ENCODE measurements at places on chromosomes 3 and 15.

- DNase-seq: no peak
These were observed 69.2 kb upstream of the TBC1D5 start for GRCh38 chr3:17811646-17812045.

GRCh38 chr3:98892263-98892662 is 9.2 kb downstream of the DCBLD2 start:
- no peak for DNase-seq

DNA sequence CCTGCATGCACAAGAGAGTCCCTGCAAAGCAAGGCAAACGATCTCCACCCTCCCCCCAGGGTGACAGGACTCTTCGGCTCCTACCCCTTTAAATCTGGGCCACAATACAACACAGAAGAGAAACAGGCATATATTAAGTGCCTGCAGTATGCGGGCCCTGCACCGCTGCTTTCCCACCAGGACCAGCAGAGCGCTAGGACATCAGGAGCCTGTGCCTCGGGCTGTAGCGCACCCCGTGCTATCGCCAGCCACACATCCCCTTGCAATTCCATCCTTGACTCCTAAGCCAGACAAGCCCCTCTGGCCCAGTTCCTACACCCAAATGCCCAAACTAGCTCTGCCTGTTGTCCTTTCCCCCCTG is 4.1 kb downstream of the GALNT15 start:
- DNase-seq: no peak

GRCh38 chr3:35817216-35817615 is 177.9 kb downstream of the ARPP21 start:
- DNase-seq: no peak

DNA sequence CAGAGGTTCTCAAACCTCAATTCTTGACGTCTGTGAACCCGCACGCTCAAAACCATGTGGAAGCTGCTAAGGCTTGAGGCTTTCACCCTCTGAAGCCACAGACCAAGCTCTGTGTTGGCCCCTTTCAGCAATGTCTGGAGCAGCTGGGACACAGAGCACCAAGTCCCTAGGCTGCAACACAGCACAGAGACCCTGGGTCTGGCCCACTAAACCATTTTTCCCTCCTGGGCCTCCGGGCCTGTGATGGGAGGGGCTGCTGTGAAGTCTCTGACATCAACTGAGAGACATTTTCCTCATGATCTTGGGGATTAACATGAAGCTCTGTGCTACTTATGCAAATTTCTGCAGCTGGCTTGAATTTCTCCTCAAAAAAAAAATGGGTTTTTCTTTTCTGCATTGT is 21.3 kb upstream of the NEDD4 start:
- DNase-seq: no peak

DNA sequence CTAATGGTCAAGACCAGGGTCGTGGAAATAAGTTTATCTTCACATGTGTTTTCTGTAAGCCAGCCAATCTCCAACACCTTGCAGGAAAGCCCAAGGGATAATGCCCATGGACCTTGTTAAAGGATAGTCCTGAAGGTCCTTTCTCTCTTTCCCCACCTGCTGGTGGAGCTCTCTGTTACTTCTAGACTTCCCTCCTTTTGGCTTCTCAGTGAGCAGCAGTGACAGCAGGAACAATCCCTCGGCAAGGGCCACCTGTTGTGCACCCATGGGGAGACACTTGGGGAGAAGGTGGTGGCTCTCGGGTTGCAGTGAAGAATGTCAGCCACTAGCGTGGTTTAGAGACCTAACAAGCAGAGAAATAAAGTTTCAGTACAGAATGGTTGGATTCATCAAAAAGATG is 84.0 kb upstream of the OSBPL11 start:
- no peak for DNase-seq

GRCh38 chr15:47696351-47696750 is 21.0 kb upstream of the SEMA6D start:
- no peak for DNase-seq

DNA sequence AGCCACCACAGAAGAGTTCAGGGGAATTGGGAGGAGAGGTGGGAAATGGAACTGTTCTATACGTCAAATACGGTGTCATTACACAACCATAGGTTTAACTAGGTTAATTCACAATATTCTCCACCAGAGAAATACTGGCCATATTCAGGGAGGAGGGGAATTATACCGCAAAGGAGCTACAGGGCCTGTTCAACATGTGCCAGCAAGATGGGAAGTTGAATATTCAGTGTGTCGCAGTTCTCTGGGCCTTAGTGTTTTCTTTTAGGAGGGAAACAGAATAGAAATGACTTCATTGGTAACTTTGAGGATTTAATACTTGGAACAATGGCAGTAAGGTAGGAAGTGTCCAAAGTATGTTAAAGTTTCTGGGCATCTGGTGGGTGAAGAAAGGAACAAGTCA is 18.0 kb upstream of the FBXW12 start:
- DNase-seq: no peak

GRCh38 chr3:62970648-62971047 is 95.4 kb upstream of the CADPS start:
- DNase-seq: no peak

- DNase-seq: no peak
These were observed 51.0 kb downstream of the ATP8B4 start for GRCh38 chr15:50068016-50068415.

DNA sequence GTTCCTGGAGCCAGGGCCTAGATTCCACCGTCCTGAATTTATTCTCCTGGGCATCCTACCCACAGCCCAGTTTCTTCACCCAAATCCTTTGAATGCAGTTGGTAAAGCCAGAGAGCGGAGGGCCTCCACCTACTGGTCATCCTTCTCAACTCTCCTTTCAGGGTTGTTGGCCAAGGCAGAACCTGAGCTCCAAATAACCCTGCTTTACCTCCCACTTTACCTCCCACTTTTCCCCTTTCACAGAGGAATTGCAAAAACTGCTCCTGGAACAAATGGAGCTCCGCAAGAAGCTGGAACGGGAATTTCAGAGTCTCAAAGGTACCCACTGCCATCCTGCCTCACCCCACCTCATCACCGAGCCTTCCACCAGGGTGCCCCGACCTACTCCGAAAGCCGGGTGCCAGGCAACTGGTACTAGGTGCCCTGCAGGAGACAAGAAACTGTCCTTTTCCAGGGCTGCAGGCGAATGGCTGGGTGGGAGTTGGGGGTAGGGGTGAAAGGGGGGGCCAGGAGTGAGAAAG is 6.8 kb downstream of the SKOR1 start:
- no peak for DNase-seq

GRCh38 chr3:190840146-190840545 is 22.3 kb downstream of the GMNC start:
- peak; percentile 25 for DNase-seq

- DNase-seq: peak; percentile 38
These were observed 3.4 kb downstream of the RNU6-1 start for GRCh38 chr15:67836477-67836876.

GRCh38 chr3:5918626-5919025 is 731.1 kb downstream of the EDEM1 start:
- no peak for DNase-seq

DNA sequence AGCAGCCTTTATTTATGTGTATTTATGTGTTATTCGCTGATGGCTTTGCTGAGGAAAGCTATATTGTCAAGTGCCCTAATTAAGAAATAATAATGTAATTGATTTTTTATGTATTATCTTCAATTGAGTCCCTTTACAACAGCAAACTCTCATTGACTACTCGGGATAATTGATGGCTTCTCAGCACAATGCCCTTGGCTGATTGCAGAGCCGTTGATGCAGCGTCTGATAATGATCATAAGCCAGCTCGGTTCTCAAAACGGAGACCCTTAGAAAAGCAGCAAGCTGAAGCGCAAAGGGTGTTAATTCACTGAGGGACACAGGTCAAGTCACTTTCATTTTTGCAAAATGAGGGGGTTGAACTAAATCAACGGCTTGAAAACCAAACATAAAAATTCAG is 357.1 kb upstream of the KCNH8 start:
- DNase-seq: no peak

- DNase-seq: no peak
These were observed 9.6 kb downstream of the MESP2 start for GRCh38 chr15:89785774-89786140.

- peak; percentile 9 for DNase-seq
These were observed 74.7 kb downstream of the SPATA16 start for GRCh38 chr3:173066044-173067004.

- no peak for DNase-seq
These were observed 24.6 kb upstream of the SACM1L start for GRCh38 chr3:45664578-45664977.

DNA sequence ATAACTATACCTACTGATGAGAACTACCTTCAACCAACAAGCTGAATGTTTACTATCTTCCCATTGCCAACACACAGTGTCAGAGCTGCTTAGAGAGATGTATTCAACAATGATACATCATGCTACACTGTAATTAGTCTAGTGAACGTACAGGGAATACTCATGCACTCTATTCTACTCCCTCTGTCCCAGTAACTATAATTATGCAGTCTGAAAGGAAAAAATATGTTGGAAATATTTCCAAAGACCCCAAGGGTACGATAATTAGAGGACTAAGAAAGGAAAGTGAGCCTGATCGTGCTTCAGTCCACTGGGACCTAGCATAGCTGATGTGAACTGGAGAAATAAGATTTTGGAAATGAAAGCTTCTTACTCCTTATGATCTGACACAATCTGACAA is 36.9 kb upstream of the FSIP1 start:
- DNase-seq: no peak

GRCh38 chr15:99122831-99123712 is 18.2 kb downstream of the SYNM start:
- DNase-seq: no peak

GRCh38 chr15:90705212-90705611 is 11.9 kb upstream of the BLM start:
- DNase-seq: no peak

DNA sequence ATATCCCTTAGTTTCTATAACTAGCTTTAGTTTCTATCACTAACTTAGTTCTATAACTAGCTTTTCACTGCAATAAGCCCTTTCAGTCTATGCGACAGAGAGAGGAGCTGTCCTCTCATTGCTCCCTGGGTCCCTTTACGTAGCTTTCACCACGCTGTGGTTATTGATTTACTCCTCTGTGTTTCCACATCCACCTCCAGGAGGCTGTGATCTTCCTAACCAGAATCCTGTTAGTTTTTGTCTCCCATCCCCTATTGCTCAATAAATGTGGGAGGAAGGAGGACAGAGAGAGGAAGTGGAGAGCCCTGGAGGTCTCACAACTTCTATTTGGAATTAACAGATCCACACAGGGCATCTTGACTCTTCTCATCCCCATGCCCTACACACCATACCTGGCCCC is 1036.1 kb downstream of the MCTP2 start:
- no peak for DNase-seq

GRCh38 chr3:69244039-69244438 is 121.6 kb upstream of the LMOD3 start:
- no peak for DNase-seq

GRCh38 chr3:187767266-187768012 is 22.2 kb upstream of the BCL6 start:
- DNase-seq: peak; percentile 89
